ENCODE measurements at places on chromosomes 16 and 17.

DNA sequence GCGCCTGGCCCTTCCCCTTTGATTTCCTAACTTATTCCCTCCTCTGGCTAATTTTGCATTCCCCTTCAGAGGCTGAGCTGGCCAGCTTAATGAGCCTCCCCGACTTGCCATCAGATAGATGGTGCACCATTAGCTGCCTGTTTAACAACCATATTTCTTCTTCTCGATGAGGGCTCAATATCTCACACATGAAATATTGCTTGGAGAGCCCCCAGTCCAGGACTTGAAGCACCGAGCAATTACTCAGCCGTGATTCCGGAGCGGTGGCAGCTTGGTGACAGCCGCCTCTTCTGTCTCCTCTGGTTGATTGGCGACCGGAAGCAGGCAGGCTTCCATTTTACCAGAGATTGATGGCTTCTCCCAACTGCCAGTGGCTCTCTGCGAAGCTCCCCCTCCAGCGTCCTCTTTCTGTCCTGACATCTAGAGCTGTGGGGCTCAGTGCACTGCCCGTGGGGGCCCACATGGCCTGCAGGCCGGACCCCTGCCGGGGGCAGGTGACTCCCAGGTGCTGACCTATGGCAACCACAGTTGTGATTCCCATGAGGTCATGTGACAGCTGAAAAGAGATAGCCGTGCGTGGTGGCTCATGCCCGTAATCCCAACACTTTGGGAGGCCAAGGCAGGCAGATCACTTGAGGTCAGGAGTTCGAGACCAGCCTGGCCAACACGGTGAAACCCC lies 133.7 kb upstream of the SEC14L1 start:
- no peak for DNase-seq

- no peak for DNase-seq
Observed at GRCh38 chr17:15303851-15304250, 37.5 kb downstream of the TEKT3 start.

- no peak for DNase-seq
Observed at GRCh38 chr17:75301502-75302206, 12.4 kb upstream of the SLC25A19 start.

DNA sequence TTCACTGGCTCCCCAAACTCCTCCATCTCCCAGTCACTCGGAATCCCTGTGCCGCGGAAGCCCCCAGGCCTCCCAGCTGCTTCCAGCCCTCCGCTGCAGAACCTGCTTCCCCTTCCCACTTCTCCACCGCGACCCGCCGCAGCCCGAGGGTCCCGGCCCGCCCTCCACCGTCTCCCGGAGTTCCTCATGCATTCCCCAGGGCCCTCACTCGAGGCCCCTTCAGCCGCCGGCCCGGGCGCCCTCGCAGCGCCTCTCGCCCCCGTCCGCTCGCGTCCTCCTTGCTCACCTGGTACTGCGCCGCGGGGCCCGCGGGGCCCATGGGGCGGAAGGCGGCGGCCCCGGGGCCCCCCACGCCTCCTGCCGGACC lies 329 bp downstream of the SMARCD2 start:
- DNase-seq = no peak

- no peak for DNase-seq
Observed at GRCh38 chr17:6381526-6382465, 53.1 kb downstream of the AIPL1 start.

- DNase-seq = no peak
Observed at GRCh38 chr16:23298290-23298915, 3.7 kb upstream of the SCNN1B start.

DNA sequence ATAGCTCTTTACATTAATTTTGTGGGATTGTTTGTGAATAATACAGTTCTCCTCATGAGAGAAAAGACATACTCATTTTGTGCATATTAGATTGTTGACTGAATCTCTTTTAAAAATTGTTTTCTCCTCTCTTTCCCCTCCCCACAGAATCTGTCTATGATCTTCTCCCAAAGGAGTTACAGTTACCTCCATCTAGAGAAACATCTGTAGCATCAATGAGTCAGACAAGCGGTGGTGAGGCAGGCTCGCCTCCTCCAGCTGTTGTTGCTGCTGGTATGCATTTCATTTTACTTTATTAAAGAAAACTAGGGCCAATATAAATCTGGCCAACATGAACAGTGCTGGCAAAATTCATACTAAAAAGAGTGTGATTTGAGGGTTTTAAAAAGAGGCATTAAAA lies 60.5 kb downstream of the NFAT5 start:
- no peak for DNase-seq

DNA sequence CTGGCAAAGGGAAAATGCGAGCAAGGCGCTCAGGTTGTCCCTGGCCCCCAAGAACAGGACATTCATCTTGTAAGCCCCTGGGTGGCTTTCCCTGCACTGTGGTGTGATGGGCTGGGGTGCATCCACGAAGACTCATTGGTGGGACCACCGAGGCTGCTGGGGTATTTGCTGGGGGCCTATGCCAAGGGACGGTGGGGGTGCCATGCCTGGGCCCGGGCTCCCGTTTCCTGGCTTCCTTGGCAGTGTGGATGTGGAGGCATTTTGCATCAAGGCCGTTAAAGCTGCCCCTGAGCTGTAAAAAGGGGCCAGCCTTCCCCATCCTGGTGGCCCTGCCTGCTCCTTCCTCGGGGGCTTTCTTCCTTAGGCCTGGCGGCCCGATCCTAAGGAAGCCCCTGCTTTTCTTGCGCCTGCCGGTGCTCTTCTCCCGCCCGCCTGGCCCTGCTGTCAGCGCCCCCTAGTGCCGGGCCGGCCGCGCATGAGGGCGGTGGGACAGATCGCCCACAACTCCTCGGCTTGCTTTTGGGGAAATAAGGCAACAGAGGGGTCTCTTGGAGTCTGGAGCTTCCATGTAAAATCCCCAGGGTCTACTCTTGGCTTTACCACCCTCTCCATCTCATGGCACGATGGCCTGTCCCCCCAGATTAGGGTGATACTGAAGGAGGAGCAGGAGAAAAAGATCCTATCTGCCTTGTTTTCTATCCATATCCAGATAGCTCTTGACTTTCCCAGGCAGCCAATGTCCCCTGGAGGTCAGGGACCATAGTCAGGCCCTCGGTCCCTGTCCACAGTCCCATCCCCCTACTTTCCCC lies 9.8 kb upstream of the TBX2 start:
- no peak for DNase-seq

DNA sequence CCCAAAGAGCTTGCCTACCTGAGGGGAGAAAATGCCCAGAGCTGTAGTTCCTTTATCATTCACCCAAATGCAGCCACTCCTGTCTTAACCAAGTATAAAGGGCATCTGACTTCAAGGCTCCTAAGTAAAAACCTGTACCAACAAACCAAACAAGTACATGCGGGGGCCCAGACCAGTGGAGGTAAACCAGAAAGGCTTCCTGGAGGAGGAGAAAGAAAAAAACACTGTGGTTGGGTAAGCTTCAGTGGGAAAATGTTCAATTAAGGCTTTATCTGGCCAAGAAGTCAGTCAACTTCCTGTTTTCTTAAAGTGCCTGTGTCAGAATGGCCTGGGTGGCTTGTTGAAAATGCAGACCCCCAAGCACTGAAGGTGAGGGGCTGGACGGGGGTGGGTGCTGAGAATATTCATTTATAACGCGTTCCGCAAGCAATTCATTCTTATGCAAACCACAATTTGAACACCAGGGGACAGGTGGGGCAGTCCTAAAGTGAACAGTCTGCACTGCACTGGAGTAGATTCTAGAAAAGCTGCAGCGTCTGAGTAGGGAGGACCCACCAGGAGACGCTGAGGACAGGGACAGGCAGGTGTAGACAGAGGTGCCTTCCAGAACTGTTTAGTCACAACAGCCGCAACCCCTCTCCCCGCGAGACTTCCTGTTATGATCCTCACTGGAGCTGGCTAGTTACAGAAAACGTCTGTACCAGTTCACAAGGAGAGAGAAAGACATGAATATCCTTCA lies 467.1 kb downstream of the SOX9 start:
- no peak for DNase-seq

DNA sequence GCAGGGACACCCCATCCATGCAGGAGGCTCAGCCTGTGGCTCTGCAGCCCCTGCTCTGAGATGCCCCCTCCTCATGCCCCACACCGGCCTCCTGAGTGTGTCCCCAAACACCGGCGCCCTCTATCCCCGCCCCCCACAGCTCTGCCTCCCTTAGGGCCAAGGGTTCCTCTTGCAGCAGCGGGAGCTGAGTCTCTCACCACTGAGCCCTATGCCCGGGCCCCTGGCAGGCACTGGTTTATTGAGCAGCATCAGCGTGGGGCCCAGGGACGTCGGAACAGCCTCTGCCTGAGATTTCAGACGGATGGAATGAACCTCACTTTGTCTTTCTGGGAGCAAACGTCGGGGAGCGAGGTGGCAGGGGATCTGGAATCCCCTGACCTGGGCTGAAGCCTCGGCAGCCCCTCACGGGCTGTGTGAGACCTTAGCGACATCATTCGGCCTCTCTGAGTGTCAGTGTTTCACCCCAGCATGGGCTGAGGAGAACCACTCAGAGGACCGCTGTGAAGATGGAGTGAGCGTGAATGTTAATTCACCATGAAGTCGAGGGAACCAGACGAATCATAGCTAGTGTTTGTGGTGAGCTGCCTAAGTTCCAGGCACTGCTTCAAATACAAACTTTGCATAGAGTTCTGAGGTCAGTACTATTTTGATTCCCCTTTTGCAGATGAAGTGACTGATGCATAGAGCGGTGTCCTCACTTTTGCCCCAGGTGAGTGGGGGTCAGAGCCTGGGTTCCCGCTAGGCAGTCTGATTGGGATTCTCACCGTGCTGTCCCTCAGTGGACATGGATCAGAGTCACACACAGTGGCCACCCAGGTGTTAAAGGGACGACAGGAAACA lies 5.3 kb upstream of the C16orf74 start:
- DNase-seq = no peak

DNA sequence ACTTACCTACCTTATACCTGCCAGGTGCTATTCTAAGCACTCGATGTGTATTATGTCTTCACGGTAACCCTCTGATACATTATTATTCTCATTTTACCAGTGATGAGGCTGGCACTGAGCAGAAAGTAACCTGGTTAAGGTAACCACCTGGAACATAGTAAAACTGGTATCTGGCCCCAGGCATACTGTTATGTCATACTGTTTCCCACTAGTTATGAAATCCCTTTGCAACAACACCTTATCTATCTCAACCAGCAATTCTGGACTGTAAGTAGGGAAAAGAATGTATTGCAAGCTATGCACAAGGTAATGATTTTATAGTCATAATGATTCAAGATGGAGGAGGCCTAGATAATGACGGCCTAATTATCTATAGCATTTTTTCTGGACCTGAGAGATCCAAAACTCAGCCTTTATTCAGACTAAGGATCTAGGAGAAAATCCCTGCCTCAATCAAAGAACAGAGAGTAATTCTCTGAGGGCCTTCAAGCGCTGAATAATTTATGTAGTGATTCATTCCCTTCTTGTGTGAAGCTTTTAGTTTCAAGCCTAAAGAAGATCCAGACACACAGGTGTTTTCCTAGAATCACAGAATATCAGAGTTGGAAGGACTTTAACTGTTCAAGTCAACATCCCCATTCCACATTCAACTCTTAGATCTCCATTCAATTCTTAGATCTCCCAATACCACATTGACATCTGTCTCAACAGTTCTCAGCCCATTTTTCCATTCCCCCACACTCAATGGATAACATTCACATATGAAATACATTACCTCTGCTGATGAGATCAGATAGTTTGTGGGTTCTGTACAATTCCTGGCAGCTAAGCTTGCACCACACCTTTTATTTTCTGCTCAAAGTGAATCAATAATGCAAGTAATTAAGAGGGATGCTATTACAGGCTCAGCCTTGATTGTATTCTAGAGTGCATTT lies 14.9 kb upstream of the MMD start:
- no peak for DNase-seq

DNA sequence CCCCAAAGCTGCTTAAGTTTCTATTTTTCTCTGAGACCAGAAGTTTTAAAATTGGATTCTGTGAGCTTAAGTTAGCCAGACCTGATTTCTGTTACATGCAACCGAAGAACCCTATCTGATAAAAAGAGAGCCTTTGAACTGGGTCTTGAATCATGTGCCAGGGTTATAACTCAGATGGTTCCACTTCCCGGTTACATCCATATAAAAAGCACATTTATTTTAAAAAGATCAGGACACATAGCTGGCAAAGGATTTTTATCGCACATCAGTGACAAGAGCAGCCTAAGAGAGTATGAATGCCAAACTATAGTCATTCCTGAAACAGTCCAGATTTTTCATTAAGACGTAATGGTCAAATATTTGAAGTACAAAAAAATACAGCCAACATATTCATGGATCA lies 32.5 kb upstream of the CLEC3A start:
- no peak for DNase-seq

- DNase-seq = no peak
Observed at GRCh38 chr17:39115135-39115534, 36.3 kb downstream of the PLXDC1 start.

DNA sequence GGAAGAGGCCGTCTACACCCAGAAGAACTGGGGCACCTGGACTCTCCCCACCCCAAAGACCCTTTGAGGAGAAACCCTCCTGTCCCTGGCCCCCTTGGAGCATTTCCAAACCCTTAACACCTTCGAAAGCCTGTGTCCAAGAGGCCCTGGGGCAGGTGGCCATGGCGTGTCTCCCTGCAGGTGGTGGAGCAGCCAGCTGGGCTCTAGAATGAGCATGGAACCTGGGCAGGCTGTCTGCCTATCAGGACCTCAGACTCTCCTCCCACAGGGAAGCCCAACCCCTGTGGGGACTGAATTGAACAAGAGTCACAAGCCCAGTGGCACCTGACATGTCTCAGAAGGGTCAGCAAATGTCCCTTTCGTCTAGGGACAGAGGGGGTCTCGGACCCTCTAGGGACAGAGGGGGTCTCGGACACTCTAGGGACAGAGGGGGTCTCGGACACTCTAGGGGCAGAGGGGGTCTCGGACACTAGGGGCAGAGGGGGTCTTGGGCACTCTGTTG lies 8.4 kb downstream of the CBX4 start:
- no peak for DNase-seq

DNA sequence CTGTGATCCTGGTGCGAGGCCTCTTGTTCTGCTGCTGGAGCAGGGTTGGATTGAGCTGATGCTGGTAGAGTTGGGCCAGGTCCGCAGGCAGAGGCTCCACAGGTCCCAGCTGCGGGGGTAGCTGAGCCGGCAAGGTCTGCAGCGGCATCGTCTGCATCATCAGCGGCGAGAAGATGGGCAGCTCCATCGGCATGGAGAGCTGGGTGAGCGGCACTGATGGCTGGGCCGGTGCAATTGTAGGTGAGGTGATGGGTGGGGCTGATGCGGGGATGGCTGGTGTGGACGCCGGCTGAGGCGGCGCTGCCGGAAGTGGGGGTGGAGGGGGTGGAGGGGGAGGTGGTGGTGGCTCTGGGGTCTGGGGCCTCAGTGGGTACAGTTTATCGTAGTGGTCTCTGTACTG lies 251.7 kb downstream of the ZFHX3 start:
- DNase-seq = no peak

- DNase-seq = no peak
Observed at GRCh38 chr16:10552998-10553491, 27.4 kb downstream of the EMP2 start.

All from non-pigmented ciliary epithelial cell (primary cell).